Activated T-cell treated with anti-CD3 and anti-CD28 coated beads for 1 hour (primary cell): ENCODE measurements at places on chromosomes 16 and 17.

DNA sequence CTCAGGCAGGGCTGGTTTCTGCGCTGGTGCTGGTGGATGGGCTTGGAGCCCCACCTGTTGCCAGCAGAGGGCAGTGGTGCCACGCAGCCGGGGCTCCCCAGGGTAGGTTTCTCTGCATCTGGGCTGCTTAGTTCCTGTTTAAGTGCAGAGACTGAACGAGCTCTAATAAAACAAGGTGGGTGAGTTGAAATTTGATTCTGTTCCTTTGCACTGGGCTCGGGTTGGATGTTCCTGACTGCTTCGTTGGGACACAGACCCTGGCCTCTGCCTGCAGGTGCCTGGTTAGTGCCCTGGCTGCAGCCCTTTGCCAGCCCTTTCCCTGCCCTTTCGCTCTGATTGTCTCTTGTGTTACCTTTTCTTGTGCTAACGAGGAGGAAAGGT is 30.0 kb downstream of the TBCD start:
- peak; percentile 86 for DNase-seq

DNA sequence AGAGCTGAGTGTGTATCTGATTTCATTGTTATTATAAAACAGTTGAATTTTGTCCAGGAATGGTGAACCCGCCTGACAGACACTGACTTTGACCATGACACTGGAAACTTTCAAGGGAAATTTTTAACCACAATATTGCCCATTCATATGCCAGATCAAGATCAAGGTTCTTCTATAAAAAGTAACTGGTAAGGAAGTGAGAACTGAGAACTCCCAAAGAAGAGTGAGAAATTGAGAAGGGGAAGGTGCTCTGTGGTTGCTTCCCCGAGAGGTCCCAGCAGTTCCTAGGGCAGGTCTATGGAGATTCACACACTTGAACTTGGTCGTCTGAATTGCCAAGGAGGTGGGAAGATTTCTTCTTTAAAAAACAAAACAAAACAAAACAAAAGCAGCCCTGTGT is 27.3 kb downstream of the SLC6A4 start:
- no peak for DNase-seq

DNA sequence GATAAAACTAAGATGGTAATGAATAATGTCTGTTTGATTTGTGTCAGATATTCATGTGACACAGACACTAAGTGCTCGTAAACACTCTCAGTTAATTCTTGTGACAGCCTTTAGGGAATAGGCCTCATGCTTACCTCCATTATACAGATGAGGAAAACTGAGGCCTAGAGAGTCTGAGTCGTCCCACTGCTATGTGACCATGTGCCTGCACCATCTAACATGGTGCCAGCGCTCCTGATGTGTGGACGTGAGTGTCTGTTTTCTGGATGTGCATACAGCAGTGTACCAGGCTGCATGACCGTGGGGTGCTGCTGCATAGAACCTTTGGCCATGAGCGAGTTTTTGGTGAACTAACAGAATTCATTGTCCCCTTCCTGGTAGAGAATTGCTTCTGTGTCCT is 61.8 kb downstream of the MPRIP start:
- DNase-seq, result no peak

GRCh38 chr17:34542700-34543336 is 36.6 kb upstream of the TMEM132E start:
- peak; percentile 48 for DNase-seq
